ENCODE measurements at places on chromosomes 3 and 15. TPM values are rescaled to one million over a fixed set of nuclear protein-coding genes. Genes with fewer than 3 reads are reported as not detected.
A peak's percentile ranks its signal among the peaks of the same experiment; 100 is the strongest.

GRCh38 chr3:32780735-32781210 lies 37.0 kb upstream of the TRIM71 start:
- DNase-seq = peak; percentile 25

Gene MORC1
- total RNA-seq = not detected

DNA sequence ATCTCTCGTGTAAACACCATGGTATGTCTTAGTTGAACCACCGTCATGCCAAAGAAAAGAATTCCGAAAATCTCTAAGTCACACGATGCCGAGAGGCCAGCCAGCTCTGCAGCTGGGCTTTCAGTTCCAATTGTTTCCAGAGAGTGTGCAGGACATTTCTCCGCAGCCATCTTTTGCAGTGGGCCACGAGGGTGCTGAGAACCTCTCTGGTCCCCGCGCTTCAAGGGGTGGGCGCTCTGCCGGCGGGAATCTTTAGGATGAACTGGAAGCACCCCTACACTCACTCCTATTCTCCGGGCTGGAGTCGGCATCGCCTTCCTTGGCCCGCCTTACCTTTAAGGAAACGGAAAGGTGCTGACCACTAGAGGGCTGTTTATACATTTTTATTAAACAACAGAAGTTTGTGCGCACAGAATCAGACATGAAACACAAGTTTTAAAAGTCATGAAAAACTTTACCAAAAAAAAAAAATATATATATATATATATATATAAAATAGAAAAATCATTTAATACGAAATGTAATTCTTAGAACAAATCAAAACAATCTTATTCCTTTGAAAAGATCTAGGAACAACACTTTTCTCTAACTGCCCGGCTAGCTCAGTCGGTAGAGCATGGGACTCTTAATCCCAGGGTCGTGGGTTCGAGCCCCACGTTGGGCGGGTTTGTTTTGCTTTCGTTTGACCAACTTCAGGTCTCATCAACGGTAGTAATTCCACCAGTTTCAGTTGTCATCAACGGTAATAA lies 12.5 kb upstream of the MORF4L1 start:
- DNase-seq = peak; percentile 94

Gene NUDT16
- total RNA-seq = 11.5 TPM

DNA sequence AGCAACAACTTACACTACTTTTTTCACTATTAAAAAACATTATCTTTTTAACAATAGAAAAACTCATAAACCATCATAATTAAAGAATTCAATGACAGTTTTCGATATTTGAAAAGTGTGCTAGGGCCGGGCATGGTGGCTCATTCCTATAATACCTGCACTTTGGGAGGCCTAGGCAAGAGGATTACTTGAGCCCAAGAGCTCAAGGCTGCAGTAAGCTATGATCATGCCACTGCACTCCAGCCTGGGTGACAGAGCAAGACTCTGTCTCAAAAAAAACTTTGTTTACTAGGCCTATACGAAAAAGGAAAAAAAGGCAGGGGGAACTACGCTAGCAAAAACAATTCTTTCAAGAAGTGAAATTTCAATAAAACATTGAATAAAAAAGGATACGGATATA lies 28.1 kb downstream of the AVEN start:
- no peak for DNase-seq

Gene SMCO1
- not detected for total RNA-seq

DNA sequence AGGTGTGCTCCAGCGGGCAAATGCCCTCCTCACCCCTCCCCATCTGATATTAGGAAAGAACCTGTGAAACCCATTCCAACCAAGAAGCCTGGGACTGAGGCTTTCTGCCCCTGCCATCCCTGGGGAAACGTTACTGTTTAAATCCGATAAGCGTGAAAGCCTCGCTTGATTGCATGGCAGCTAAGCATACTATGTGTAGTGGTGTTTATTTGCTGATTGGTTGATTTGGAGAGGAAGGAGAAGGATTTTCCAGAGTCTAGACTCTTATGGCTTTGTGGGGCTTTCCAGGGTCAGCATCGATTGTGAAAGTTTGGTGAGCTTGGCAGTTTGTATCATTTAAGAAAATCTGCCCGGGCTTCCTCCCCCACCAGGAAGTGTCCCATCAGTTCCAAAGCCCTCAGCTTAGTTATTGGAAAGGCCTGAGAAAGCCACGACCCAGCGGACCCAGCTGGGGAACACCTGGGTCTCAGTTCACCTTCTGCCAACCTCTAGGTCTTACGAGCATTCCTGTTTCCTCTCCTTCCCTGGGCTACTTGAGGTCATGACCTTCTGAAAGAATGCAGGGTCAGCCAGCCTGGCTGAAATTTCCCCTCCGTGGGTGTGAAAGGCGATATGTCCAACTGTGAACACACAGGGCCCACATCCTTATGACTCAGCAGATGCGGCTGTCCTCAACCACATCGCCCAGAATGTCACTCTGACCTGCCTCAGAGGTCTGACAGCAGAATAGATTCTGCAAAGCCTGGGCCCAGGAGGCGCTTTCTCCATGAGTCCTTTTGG lies 62.8 kb upstream of the HERC1 start:
- peak; percentile 45 for DNase-seq

DNA sequence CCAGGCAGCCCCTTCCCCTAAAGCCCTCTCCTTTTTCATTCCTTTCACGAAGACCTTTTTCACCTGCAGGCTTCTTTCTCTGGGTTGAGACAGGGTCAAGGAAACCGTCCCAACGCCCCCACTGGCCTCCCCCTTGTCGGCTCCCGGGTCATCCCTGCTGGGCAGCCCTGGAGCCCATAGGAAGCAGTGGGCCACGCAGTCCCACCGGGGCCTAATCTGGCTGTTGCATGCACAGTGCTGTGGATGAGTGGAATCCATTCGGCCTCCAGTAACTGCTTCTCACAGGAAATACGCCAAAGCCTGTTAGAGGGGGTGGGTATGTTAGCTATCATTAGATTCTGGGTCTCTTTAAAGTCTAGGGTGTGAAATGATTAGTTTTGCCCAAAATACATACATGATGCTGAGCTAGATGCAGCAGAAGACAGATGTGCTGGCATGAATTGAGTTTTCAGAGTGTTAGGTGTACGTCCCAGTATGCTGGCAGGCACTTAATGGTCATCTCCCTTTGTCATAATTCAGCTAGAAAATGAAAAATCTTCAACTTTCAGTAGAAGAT lies 16.6 kb downstream of the LYSMD4 start:
- DNase-seq = no peak

- peak; percentile 88 for DNase-seq
Measured at GRCh38 chr3:181700168-181701087, 11.3 kb upstream of the SOX2 start.

DNA sequence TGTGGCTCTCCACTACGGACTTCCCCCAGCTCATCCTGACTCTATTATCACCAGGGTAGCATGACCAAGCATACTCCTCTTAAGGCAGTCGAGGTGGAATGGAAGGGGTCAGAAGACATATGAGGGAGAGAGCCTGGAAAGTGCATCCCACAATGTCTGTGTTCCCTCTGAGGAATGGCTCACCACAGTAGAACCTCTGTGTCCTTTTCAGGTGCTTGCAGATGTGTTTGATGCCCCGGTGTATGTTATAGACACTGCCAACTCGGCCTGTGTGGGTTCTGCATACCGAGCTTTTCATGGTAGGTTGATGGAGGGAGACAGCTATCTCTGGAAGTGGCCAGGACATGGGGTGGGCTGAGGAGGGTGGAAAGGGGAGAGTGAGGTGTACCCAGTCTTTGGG lies 50.3 kb downstream of the XYLB start:
- DNase-seq = no peak

Gene AADACL2
- total RNA-seq = not detected

Gene CELSR3
- 0.81 TPM for total RNA-seq

Gene MESP1
- total RNA-seq = 0.49 TPM

DNA sequence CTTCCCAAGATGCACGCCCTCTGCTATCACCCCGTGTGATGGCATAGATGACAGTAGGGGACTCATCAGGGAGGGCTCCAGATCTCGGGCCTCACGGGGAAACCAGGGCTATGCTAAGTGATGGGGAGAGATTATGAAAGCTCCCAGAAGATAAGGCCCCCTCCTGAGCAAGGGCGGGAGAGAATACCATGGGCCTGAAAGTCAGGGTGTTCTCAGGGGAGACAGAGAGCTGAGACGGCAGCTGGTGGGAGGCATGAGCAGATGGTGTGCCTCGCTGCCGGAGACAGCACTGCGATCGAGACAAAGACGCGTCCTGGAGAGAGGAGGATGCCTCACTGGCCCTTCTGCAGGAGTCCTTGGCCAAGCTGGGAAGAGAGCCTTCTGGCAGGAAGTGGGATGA lies 106.5 kb upstream of the ADPGK start:
- DNase-seq = no peak

- no peak for DNase-seq
Measured at GRCh38 chr3:126033765-126034164, 50.2 kb downstream of the SLC41A3 start.

GRCh38 chr3:167602041-167602440 lies 51.7 kb downstream of the WDR49 start:
- no peak for DNase-seq

GRCh38 chr3:50515565-50516439 lies 12.4 kb upstream of the CACNA2D2 start:
- no peak for DNase-seq

Gene CEP70
- total RNA-seq = 14.6 TPM

- DNase-seq = no peak
Measured at GRCh38 chr3:48428088-48428571, 1.8 kb downstream of the PLXNB1 start.
